ENCODE measurements at places on chromosomes 6 and 20. TPM values are rescaled to one million over a fixed set of nuclear protein-coding genes. Genes with fewer than 3 reads are reported as not detected.

MYH7B gene
- 0.57 TPM for total RNA-seq

LST1 gene
- 24.8 TPM for total RNA-seq

SLC12A5 gene
- total RNA-seq, result 0.48 TPM

NR2E1 gene
- total RNA-seq, result not detected

NKX2-2 gene
- total RNA-seq, result 0.33 TPM

CST4 gene
- total RNA-seq, result not detected

ZKSCAN3 gene
- 4.0 TPM for total RNA-seq

AIF1 gene
- total RNA-seq, result 68.7 TPM

KCNK5 gene
- total RNA-seq, result 0.76 TPM

GJA10 gene
- not detected for total RNA-seq

MYB gene
- 0.29 TPM for total RNA-seq

SYCP2 gene
- total RNA-seq, result 0.97 TPM

RSPH4A gene
- total RNA-seq, result 0.51 TPM

CHRNA4 gene
- not detected for total RNA-seq

ABT1 gene
- total RNA-seq, result 10.3 TPM

TSPO2 gene
- total RNA-seq, result not detected

XKR7 gene
- not detected for total RNA-seq

NRSN1 gene
- not detected for total RNA-seq

GPR31 gene
- total RNA-seq, result not detected

TMEM244 gene
- total RNA-seq, result not detected

RIN2 gene
- total RNA-seq, result 68.0 TPM

SYNDIG1 gene
- 11.3 TPM for total RNA-seq

MED23 gene
- 22.2 TPM for total RNA-seq

EBF4 gene
- 17.4 TPM for total RNA-seq

PRSS16 gene
- not detected for total RNA-seq

ADGRB3 gene
- total RNA-seq, result 5.9 TPM

RSPH9 gene
- total RNA-seq, result 0.23 TPM

HSPA1L gene
- total RNA-seq, result 1.7 TPM

SLC17A2 gene
- total RNA-seq, result not detected

ARMH2 gene
- total RNA-seq, result not detected

SLC17A1 gene
- total RNA-seq, result not detected

GRIK2 gene
- total RNA-seq, result 1.5 TPM
